ENCODE measurements at places on chromosomes 5 and 9.

DNA sequence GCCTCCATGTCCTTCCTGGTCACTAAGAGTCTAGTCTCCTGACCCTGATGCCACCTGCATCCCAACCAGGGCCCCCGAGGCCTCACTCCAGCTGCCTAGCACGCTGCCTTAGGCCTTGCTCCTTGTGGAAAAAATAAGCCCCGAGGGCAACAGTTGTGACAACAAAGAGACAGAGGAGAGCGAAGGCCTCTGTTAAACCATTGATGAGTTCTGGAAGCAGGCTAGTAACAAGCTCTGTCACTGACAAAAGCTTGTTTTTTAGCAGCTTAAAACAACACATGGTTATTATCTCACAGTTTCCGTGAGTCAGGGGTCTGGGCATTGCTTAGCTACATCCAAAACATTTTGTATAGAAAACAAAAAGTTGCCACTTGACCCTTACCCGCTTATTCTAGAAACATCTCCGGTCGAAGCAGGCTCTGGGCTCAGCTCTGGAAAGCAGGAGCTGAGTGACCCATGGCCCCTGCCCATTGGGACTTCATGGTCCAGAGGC is 48.2 kb upstream of the TBC1D2 start:
- no peak for DNase-seq

DNA sequence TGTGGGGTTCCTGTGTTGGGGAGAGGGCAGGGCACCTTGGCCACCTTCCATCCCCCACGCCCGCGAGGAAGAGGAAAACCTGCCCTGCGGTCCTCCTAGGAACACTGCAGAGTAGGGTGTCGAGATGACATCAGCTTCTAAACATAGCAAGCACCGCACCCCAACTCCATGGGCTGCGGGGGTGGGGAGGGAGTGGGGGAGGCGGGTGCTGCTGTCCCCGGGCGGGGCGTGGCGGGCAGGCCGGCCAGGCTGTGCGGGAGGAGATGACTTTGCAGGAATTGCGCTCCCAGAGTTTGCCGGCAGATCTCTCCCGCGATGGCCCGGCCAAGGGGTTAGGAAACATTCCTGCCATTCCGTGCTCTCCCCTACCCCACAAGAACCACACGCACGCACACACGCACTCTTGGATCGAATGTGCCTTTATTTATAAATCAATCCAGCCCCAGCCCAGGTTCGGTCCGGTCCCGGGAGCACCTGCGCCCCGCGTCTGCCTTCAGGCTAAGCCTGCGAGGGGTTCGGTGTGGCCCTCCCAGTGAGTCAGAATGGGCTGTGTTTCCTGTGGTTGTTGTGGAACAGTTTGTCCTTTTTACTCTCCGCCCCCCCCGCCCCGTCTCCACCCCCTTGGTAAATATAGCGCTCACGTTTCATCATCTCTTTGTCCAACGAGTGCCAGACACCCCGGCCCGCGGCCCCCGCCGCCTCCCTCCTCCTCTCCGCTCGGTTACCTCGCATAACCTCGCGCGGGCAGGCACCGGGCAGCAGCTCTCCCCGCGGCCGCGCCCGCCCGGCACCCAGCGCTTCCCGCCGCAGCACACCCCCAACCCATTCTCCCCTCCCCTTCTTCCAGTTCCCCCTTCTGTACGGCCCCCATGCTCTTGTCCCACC is 5.3 kb upstream of the KLF9 start:
- peak; percentile 84 for DNase-seq

DNA sequence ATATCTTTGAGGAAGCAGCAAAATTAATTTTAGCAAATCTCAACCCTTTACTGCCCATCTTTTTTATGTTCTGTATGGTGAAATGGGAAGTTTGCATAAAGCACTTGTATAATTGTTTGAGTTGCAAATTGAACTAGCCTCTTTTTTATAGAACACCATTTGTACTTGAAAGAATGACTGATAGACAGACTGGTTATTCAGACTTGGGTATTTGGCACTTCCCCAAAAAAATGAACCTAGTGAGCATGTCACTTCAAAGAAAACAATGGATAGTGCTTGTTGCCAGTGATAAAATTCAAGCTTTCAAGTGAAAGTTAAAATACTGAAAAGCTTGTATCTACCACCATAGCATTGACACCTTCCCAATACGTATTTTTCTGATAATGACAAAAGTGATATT is 115.8 kb downstream of the ERCC6L2 start:
- no peak for DNase-seq

GRCh38 chr5:124153588-124153987 is 592.9 kb downstream of the ZNF608 start:
- DNase-seq, result no peak

GRCh38 chr9:94799578-94800264 is 73.2 kb downstream of the AOPEP start:
- no peak for DNase-seq

DNA sequence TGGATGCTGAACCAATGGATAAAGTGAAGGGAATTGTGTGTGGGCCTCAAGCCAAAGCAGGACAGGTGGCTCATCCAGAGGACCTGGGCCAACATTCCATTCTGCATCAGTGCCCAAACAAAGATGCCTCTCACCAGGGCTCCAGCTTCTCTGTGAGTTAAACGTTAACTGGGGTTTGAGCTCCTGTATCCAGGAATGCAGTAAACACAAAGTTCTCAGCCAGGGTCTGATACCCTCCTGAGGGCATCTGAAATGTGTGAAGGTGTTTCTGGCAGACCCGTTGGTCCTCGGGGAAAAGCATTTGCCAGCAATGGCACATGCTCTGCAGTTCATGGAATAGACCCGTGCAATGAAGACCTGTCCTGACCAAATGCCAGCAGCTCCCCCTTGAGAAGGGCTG is 33.9 kb upstream of the AOPEP start:
- no peak for DNase-seq

GRCh38 chr5:99000221-99000620 is 71.4 kb upstream of the CHD1 start:
- no peak for DNase-seq

DNA sequence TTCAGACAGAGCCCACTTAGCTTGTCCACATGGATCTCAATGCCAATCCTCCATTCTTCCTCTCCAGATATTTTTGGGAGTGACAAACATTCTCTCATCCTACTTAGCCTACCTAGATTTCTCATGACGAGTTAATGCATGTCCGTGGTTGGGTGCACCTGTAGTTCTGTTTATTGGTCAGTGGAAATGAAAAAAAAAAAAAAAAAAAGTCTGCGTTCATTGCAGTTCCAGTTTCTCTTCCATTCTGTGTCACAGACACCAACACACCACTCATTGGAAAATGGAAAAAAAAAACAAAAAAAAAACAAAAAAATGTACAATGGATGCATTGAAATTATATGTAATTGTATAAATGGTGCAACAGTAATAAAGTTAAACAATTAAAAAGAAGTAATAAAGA is 59.0 kb downstream of the BASP1 start:
- DNase-seq, result no peak

DNA sequence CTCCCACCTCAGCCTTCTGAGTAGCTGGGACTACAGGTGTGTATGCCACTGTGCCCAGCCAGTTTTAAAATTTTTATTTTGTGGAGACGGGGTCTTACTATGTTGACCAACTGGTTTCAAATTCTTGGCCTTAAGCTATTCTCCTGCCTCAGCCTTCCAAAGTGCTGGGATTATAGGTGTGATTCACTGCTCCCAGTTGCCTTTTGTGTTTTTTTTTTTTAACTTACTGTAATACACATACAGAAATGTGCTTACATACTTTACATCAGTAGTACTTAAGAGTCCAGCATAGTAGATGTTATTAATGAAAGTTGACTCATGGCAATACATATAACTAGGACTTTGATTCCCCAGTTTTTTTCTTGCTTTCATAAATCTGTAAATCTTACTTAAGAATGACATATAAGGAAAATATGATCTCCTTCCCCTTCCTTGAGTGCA is 4.7 kb downstream of the MAN2A1 start:
- DNase-seq, result no peak

- DNase-seq, result no peak
Measured at GRCh38 chr9:75699017-75699416, 191.5 kb upstream of the PCSK5 start.

GRCh38 chr5:136992796-136993489 is 506.2 kb downstream of the SPOCK1 start:
- DNase-seq, result no peak

GRCh38 chr5:177453852-177454396 is 7.3 kb downstream of the PRR7 start:
- peak; percentile 66 for DNase-seq

DNA sequence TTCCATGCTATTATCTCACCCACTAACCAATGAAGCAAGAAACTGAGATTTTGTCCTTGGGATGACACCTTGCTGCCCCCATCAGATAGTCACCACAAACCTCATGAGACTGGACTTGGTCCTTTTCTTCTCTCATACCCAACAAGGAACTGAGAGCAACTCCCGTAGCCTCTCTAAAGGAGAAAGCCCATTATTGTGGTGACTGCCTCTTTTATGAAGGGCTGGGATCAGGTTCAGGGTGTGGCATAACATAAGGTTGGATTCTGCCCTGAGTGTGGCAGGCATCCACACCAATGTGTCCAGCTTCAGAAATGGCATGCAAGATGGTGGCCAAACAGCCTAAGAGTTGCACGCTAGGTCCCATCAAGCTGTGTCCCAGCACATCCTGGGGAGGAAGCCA is 1.3 kb upstream of the ACTL7A start:
- DNase-seq, result no peak

- DNase-seq, result no peak
Measured at GRCh38 chr5:120516805-120517204, 52.7 kb downstream of the PRR16 start.

Measured in nucleus accumbens (tissue), 56 donors.